ENCODE measurements at places on chromosomes 13 and 19.

DNA sequence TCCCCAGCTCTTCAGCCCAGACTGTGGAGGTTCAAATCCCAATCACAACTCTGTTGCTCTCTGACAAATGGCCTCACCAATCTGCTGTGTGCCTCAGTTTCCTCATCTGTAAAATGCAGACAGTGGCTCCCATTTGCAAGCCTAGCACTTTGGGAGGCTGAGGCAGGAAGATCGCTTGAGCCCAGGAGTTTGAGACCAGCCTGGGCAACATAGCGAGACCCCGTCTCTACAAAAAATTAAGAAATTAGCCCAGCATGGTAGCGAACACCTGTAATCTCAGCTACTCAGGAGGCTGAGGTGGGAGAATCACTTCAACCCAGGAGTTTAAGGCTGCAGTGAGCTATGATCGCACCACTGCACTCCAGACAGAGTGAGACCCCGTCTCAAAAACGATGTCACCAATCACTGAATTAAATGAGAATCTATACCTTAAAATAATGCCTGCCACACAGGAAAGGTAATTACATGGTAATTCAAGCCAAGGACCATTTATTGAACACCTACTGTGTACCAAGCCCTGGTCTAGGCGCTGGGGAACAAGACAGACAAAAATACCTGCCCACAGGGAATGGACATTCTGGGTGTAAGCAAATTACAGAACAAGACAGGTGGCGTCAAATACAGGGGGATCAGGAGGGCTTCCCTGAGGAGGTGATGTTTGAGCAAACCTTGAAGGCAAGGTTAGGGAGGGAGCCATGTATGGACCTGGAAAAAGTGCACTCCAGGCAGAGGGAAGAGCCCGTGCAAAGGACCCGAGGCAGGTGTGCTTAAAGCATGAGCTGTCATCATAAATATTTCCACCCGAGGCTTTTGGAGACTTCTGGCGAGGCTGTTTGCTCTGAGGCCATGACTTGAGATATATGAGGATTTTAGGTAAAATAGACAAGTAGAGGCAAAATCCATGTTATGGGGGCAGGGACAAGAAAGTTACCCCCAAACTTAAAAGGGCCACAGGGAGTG is 7.7 kb downstream of the NR2F6 start:
- DNase-seq, result no peak

DNA sequence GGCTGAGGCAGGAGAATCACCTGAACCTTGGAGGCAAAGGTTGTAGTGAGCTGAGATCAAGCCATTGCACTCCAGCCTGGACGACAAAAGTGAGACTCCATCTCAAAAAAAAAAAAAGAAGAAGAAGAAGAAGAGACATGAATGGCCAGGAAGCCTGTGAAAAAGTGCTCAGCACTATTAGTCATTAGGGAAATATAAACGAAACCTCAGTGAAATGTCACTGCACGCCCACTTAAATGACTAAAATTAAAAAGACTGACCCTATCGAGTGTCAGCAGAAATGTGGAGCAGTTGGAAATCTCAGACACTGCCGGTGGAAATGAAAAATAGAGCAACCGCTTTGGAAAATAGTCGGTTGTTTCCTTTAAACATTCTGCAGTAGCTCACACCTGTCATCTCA is 5.5 kb upstream of the TYROBP start:
- DNase-seq, result no peak

- DNase-seq, result no peak
Measured at GRCh38 chr19:52635786-52636570, 2.2 kb downstream of the ZNF83 start.

- no peak for DNase-seq
Measured at GRCh38 chr13:45691667-45692066, 10.5 kb upstream of the CBY2 start.

DNA sequence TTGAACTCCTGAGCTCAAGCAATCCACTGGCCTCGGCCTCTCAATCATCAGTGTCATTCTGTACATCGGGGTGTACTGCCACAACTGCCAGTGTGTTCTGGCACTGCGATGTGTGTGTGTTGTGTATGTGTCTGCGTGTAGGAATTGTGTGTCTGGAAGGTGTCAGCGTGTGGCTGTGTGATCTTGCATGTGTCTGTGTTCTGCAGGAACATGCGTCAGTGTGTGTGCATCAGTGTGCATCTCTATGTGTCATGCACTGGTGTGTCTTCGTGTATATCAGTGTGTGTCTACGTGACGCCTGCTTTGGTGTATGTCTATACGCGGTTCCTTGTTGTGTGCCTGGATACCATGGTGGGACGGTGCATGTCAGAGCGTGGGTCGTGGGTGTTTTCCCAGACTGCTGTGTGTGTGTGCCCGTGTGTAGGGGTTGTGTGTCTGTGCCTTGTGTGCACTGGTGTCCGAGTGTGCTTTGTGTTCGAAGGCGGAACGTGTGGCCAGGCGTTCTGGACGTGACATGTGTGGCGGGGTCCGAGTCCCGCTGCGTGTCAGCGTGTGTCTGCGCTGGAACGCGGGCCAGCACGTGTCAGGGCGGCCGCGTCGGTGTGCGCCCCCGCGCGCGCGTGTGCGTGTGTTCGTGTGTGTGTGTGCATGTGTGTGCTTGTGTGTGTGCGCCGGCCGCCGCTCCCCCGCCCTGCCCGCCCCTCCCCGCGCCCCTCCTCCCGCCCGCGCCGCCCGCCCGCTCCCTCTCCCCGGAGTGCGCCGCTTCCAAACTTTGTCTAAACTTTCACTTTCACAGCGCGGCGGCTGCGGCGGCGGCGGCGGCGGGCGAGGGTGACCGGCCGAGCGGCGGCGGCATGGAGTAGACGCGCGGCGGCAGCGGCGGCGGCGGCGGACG is at the start of gene NFIX:
Gene NFIX, plus strand, starts transcription at position 775 of the 895 bp plus-strand sequence. CDS start 363 bp downstream, outside the sequence.
- peak; percentile 75 for DNase-seq

- DNase-seq, result peak; percentile 31
Measured at GRCh38 chr13:108220041-108220440, 1.8 kb downstream of the ABHD13 start.

- no peak for DNase-seq
Measured at GRCh38 chr19:56617531-56617930, 22.4 kb downstream of the ZNF71 start.

GRCh38 chr13:99993660-99994637 is 12.4 kb downstream of the ZIC2 start:
- DNase-seq, result no peak

- no peak for DNase-seq
Measured at GRCh38 chr19:55474269-55475265, 1.9 kb upstream of the ZNF628 start.

- peak; percentile 32 for DNase-seq
Measured at GRCh38 chr19:57934820-57935665, at the start of gene ZNF418. Gene ZNF418, minus strand, starts transcription at chr19:57935402. Its CDS starts 1,580 bp downstream, at chr19:57933822.

GRCh38 chr19:45245334-45245787 is at the start of gene EXOC3L2:
Gene EXOC3L2, minus strand, starts transcription at chr19:45245407. Its CDS starts 6,362 bp downstream, at chr19:45239045.
- DNase-seq, result no peak

GRCh38 chr13:27016875-27017274 is 154.7 kb downstream of the USP12 start:
- no peak for DNase-seq

GRCh38 chr19:56839652-56840450 is 675 bp downstream of the PEG3 start:
- DNase-seq, result no peak

- DNase-seq, result peak; percentile 61
Measured at GRCh38 chr19:2239771-2240770, 3.4 kb downstream of the SF3A2 start.

- no peak for DNase-seq
Measured at GRCh38 chr13:111527614-111528229, 207.3 kb downstream of the TEX29 start.

- no peak for DNase-seq
Measured at GRCh38 chr13:39370048-39370447, 232.9 kb downstream of the LHFPL6 start.

DNA sequence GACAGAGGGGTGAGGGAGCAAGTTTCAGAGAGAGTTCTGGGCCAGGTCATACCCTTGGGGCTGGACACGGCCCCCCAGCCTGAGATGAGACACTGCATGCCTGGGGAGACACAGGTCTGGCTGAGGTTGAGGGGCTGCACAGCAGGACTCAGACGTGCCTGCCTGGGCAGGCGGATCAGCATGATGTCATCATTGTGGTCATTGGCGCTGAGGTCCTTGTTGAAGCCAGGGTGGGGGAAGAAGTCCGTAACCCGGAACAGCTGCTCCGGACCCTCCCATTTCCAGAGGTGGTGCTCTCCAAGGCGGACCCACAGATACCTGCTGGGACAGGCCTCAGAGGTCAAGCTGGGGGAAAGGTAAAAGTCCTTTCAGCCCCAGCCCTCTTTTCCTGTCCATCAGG is 5.0 kb upstream of the KLK8 start:
- no peak for DNase-seq

GRCh38 chr19:2680808-2681207 is 21.7 kb downstream of the GNG7 start:
- no peak for DNase-seq

DNA sequence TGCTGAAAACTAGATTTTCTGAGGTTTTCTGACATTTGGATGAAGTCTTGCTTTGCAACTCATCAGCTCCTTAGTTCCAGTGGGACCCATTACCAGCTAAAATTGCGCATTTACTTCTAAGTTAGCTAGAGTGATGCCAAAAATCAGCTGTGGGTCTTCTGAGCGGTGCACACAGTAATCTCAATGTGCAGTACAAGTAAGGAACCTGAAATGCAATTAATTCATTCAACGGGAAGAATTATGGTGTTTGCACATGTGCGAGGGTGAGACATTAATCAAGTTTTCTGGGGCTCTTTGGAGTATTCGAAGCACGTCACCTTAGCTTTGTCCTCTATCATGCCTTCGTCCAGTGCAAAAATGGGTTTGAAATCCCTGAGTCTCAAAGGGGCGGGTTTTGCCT is 146.2 kb downstream of the MYO16 start:
- no peak for DNase-seq
